ENCODE measurements at places on chromosomes 7 and 10.

DNA sequence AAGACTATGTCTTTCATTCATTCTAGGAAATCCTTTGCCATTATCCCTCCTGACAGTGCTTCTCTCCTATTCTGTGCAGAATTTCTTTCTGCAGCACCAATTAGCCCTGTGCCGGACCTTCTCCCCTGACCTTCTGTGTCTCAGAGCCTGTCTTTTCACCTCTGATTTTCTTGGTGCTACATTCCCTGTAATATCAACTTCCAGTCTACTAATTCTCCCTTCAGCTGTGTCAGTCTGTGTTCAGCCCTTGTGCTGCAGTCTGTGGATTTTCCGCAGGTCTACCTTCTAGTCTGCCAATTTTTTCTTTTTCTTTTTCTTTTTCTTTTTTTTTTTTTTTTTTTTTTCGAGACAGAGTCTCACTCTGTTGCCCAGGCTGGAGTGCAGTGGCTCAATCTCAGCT, 115.8 kb downstream of the ELFN1 start:
- DNase-seq = no peak

- no peak for DNase-seq
Observed at GRCh38 chr10:70456164-70456563, 14.7 kb upstream of the NODAL start.

GRCh38 chr7:122095642-122096041, 48.4 kb downstream of the AASS start:
- DNase-seq = no peak

GRCh38 chr7:46948716-46949115, 633.2 kb downstream of the TNS3 start:
- DNase-seq = no peak

DNA sequence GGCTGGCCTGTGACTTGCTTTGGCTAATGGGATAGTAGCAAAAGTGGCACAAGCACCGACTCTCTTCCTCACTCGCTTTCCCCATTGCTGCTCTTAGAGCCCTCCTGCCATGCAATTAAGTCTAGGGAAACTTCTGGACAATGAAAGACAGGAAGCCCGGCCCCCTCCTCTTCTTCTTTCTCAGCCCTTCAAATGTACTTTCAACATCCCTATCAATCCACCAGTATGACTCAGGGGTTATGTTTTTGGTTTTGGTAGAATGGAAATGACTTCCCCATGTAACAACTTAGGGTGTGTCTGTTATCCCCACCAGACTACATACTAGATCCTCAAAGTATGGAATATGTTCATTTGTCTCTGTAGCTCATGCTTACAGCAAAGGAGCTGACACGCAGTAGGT, 139.0 kb upstream of the GDF10 start:
- no peak for DNase-seq

GRCh38 chr10:62016623-62017490, 115.4 kb downstream of the ARID5B start:
- DNase-seq = no peak

GRCh38 chr10:96971324-96971723, 139.2 kb downstream of the LCOR start:
- DNase-seq = no peak

- no peak for DNase-seq
Observed at GRCh38 chr10:6208799-6209235, 6.1 kb downstream of the PFKFB3 start.

Data from renal cortex interstitium (tissue), 15 donors.